ENCODE measurements at places on chromosomes 16 and 17.

- no peak for DNase-seq
Observed at GRCh38 chr17:17723354-17724261, 42.4 kb downstream of the RAI1 start.

- DNase-seq, result no peak
Observed at GRCh38 chr16:85750146-85750826, 610 bp downstream of the C16orf74 start.

- DNase-seq, result no peak
Observed at GRCh38 chr16:1048442-1049112, 24.0 kb upstream of the SSTR5 start.

- no peak for DNase-seq
Observed at GRCh38 chr16:88315543-88316105, 67.1 kb upstream of the ZNF469 start.

DNA sequence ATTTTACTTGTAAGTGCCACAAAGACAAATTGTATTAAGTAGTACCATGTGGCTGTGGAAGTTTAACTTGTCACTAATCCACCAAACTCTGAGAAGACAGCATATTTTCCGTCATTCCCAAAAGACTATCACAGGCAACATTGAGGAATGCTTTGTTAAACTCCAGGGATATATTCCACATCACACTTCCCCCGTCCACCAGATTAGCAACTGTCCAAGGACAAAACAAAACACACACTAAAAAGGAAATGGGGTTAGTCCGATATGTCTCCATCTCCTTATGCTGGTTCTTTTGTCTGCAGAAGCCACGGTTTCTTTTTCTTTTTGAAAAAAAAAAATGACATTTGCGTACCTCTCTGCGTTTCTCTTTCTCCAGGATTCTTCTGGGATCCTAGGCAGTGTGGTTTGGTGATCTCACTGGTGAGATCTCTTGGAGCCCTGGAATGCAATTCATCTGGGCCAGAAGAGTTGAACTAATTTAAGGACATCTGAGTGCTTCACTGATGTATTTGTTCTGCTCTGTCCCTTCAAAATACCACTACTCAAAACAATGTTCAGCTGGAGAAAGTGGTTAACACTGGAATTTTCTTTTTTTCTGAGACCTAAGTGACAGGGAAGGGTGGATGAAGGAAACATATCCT is 40.6 kb downstream of the PRKCB start:
- DNase-seq, result no peak
